Fibroblast of villous mesenchyme (primary cell): ENCODE measurements at places on chromosomes 5 and 9. TPM values are rescaled to one million over a fixed set of nuclear protein-coding genes. Genes with fewer than 3 reads are reported as not detected.
A peak's percentile ranks its signal among the peaks of the same experiment; 100 is the strongest.

The TRPM6 gene
- total RNA-seq, result under 0.01 TPM in 2 replicates

The ABCA2 gene
- total RNA-seq, result 14.7 and 15.5 TPM in 2 replicates

The PCDHGA4 gene
- 4.5 and 7.3 TPM in 2 replicates for total RNA-seq

DNA sequence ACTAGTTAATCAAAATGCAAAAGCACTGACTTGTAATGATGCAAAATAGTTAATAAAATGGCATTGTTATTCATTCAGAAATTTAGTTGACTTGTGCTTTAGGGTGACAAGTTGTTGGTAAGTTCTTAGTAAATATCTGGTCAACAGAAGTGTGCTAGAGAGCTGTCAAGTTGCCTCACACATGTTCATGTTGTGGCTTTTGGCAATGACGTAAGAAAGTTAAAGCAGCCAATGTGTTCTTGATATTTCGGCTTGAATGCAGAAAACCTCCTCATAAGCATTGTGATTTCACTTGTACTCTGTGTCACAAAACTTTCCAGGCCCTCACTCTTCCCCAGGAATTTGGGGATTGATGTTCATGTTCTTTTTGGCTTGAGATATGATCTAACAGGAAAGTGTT is 626.7 kb downstream of the PRR16 start:
- no peak for DNase-seq

DNA sequence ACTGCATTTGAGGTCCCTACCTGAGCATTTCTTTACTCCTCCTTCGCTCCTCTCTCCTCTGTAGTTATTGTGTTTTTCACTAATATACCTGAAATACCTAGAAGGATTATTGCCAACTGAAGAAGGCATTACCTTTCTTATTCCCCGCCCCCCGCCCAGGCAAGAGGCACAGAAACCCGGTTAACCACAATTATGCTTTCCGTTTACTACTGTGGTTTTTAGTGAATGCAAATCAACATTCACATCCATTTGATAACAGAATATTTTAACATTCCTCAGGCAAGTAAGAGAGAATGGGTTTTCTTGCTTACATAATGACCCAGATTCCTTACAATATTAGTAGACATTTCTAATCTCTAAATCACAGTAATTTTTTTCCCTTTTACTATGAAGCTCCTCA is 136.9 kb downstream of the PCSK5 start:
- DNase-seq, result no peak

GRCh38 chr5:178241688-178242231 is 9.2 kb upstream of the PHYKPL start:
- DNase-seq, result no peak

GRCh38 chr5:154793599-154794524 is 38.7 kb downstream of the LARP1 start:
- DNase-seq, result peak; percentile 74
